ENCODE measurements at places on chromosomes 11 and 22.

DNA sequence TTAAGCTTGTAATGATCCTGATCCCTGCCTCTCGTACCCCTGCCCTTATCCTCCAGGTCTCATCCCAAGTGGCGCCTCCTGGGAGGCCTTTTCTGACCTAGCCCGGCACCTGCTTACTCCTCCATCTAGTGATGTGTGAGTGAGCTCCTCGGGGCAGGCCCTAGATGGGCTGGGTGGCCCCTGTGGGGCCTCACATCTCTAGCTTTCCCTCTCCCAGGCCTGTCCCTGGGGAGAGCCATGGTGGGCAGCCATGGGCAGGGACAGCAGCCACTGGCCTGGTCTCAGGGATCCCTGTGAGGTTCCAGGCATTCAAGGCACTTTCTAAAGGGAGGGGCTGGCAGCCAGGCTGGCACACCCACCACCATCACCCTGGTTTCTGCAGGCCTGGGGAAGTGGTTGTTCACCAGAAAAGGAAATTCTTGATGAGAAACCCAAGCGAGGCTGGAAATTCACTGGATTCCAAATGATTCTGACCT, 27.9 kb downstream of the GNAZ start:
- DNase-seq, result no peak

- no peak for DNase-seq
Measured at GRCh38 chr11:128697645-128698174, 3.8 kb downstream of the FLI1 start.

GRCh38 chr11:86676010-86676409, 3.6 kb upstream of the ME3 start:
- DNase-seq, result no peak

GRCh38 chr11:87628026-87628580, 547.1 kb downstream of the RAB38 start:
- no peak for DNase-seq

DNA sequence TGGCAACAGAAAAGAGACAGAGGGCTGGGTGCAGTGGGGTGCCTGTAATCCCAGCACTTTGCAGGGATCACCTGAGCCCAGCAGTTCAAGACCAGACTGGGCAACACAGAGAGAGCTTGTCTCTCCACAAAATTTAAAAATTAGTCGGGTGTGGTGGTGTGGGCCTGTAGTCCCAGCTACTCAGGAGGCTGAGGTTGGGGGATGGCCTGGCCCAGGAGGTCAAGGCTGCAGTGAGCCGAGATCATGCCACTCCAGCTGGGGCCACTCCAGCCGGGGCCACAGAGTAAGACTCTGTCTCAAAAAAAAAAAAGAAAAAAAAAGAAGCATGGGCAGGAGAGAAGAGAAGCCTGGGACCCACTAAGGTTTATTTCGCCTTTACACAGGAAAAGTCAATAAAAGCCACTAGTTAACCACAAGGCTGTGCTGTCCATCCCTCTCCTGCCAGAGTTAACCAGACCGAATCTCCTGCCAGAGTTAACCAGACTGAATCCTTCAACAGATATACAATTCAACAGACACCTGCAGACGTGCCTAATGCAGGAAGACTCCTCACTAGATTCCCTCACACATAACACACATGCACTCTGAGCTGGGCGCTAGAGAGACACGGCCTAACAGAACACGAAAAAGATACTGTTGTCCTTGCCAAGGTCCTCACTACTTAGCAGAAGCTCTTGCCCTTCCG, 29.8 kb downstream of the MICAL3 start:
- DNase-seq, result no peak

DNA sequence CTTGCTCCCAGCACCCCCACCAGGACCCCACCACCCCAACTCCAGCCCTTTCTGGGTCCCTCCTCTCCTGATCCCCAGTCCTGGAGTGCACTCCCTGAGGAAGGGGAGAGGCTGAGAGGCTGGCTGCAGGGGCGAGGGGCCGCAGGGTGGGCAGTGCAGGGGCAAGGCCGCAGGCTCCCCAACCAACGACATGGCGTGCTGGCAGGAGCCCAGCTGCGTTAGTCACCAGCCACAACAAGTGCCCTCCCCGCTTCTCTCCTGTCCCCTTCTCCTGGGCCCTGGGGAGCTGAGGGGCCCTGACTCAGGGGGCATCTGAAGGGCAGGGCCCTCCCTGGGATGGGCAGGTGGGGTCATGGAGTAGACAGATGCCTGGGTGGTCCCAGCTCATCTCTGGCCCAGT, 2.3 kb downstream of the CABP7 start:
- DNase-seq, result no peak

- DNase-seq, result no peak
Measured at GRCh38 chr11:66912911-66913310, 45.3 kb downstream of the PC start.

- peak; percentile 3 for DNase-seq
Measured at GRCh38 chr22:24894998-24895397, 51.5 kb downstream of the LHFPL7 start.

GRCh38 chr11:130588471-130588870, 140.0 kb downstream of the ADAMTS15 start:
- DNase-seq, result no peak

- no peak for DNase-seq
Measured at GRCh38 chr11:3855808-3856491, 486 bp downstream of the STIM1 start.

GRCh38 chr11:115321605-115322289, 182.5 kb downstream of the CADM1 start:
- peak; percentile 65 for DNase-seq

DNA sequence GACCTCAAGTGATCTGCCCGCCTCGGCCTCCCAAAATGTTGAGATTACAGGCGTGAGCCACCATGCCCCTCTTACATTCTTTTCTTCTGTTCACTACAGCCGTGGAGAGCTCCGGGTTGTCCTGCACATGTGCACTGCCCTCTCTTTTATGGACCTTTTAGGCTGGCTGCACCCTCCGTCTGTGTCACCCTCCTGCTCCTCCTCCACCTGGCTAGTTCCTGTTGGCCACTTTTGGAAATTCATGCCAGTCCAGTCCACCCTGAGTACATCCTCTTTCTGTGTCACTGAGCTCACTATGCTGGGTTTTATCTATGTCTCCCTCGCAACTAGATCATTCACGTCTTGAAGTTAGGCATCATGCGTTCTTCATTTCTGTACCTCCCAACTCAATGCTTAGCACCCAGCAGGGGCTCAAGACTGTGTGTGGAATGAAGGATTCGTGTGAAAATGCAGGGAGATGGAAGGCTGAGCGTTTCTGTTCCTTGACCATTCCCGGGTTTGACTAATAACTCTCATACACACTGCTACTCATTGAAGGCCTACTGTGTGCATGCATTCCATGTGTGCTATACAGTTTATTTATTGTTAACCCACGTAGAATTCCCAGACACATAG, 60.6 kb downstream of the PTPRJ start:
- no peak for DNase-seq

DNA sequence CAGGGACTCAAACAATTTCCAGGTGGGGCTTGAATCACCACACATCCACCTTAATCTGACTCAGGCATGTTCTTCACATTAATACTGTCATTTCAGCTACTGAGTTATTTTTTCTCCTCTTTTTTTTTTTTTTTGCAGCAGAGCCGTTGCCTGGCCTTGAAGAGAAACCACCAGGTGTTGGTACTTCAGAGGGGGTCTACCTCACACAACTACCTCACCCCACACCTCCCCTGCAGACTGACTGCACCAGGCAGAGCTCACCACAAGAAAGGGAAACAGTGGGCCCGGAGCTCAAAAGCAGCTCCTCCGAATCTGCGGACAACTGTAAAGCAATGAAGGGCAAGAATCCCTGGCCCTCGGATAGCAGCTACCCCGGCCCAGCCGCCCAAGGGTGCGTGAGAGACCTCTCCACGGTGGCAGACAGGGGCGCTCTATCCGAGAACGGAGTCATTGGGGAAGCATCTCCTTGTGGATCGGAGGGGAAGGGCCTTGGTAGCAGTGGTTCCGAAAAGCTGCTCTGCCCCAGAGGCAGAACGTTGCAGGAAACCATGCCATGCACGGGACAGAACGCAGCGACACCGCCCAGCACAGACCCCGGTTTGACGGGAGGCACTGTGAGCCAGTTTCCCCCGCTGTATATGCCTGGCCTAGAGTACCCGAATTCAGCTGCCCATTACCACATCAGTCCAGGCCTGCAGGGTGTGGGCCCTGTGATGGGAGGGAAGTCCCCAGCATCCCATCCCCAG, 15.1 kb upstream of the SLC25A18 start:
- DNase-seq, result no peak

DNA sequence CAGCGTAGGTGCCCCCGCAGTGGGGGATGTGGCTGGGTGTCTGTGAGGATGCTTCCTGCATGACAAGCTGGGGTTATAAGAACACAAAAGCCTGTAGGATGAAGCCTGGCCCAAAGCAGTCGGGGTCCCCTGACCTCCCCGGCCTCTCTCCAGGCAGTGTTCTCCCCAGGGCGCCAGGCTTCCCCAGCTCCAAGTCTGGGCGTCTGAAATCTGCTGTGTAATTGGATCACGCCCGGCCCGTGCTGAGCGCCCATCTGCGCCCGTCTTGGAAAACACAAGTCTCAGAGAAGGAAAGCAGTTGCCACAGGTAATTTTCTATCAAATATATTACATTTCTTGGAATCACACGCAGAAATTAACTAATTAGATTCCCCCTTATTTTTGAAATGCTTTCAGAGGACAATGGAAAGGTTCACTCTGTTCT, 233.3 kb downstream of the CTTN start:
- no peak for DNase-seq

DNA sequence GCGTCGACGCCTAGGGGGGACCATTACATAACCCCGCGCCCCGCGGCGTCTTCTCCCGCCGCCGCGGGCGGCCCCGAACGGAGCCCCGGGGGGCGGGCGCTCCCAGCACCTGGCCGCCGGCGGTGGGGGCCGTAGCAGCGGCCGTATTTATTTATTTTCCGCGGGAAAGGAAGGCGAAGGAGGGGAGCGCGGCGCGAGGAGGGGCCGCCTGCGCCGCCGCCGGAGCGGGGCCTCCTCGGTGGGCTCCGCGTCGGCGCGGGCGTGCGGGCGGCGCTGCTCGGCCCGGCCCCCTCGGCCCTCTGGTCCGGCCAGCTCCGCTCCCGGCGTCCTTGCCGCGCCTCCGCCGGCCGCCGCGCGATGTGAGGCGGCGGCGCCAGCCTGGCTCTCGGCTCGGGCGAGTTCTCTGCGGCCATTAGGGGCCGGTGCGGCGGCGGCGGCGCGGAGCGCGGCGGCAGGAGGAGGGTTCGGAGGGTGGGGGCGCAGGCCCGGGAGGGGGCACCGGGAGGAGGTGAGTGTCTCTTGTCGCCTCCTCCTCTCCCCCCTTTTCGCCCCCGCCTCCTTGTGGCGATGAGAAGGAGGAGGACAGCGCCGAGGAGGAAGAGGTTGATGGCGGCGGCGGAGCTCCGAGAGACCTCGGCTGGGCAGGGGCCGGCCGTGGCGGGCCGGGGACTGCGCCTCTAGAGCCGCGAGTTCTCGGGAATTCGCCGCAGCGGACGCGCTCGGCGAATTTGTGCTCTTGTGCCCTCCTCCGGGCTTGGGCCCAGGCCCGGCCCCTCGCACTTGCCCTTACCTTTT, at the start of gene EP300:
Gene EP300 (plus strand): TSS at position 570 of the 795 bp plus-strand sequence. CDS start 413 bp downstream, outside the sequence.
- peak; percentile 89 for DNase-seq

DNA sequence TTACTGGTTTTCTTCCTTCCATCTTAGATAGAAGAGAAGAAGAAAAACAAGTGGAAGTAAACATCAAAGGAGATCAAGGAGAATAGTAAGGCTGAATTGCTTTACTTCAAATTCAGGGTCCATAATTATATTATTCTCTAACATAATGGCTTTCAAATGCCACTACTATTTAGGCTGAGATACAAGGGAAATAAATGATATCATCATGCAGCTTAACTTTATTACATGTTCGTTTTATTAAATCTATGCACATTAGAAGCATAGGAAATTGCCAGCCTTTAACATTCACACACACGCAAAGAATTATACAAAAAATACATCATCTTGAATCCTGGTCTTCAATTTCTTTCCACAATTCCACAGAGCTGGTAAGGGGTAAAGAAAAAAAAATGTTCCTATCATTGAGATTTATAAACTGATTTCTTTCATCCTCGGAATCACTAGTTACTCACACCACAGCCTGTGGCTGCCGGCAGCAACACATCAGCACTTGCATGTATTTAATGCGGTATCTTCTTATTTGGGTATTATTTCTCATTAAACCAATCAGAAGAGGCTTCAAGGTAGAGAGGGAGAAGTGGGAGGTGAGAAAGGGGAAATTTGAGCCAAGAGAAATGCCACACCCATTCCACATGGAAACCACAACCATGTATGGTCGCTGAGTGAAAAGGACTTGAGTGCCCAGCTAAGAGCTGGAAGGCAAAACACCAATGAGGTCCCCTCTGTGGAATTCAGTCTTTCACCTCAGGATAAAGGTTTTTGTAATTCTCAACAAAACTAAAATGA, 26.3 kb downstream of the SYTL2 start:
- DNase-seq, result no peak

- no peak for DNase-seq
Measured at GRCh38 chr22:27557286-27558008, 244.1 kb downstream of the MN1 start.

DNA sequence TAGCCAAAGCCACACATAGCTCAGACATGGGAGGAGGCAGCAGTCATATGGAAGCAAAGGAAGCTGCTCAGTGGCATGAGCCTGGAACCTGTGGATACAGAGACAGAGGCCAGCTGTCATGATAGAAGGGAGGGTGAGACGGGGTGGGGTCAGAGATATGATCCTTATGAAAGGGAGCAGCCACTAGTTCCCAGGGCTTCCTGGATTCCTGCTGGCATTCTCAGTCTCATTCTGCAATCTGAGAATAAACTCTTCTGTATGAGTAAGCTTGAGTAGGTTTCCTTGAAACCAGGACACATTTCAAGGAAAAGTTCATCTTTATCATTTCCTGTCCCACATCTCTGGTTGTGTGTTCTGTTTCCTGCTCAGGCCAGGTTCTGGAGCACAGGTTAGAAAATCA, 220.2 kb upstream of the SNX19 start:
- DNase-seq, result peak; percentile 58

DNA sequence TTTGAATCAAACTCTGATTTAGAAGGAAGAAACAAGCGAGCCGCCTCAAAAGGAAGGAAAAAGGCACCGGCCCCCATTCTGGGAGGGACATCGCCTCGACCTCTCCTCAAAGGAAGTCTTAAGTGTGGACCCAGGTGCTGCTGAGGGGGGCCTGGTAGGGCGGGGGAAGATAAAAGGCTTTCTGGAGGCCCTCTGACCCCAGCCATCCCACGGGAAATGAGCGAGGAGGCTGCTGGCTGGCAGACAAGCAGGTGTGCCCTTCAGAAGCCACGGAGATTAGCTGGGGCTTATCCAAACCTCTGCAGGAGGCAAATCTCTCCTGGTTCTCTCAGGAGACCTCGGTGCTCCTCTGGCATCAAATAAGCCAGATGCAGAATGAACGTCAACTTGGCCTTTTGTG, 171.4 kb upstream of the BLID start:
- DNase-seq, result no peak

- no peak for DNase-seq
Measured at GRCh38 chr11:73239571-73240189, 21.6 kb downstream of the P2RY2 start.

DNA sequence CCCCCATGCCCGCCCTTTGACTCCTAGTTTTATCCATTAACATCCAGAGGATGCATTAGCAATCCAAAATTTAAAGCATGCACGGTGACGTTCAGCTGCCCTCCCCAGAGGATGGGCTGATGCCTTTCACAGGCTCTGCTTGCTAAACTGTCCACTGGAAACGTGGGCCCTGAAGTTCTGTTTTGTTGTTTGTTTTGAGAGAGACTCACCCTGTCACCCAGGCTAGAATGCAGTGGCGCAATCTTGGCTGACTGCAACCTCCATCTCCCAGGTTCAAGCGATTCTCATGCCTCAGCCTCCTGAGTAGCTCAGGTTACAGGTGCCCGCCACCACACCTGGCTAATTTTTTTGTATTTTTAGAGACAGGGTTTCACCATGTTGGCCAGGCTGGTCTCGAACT, 39.3 kb downstream of the NFRKB start:
- no peak for DNase-seq
